ENCODE measurements at places on chromosomes 7 and 10. TPM values are rescaled to one million over a fixed set of nuclear protein-coding genes. Genes with fewer than 3 reads are reported as not detected.

DNA sequence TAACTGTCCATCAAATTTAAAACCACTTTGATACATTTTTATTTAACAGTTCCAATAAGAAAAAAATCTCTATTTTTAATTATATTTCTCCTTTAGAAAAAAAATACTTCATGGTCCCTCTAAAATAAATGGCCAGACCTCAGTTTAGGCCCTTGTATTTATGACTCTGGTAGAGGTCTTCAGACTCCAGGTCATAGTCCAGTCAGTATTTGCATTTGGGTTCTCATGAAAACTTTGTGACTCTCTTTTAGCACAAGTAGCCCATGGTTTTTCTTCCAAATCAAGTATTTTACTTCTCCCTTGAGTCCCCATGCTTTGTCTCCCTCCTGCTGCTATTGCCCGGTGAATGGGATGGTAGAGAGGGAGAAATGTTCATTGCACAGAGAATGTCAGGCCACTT, 5.5 kb upstream of the SEMA4G start:
- no peak for DNase-seq

- DNase-seq, result no peak
Measured at GRCh38 chr10:11810313-11810766, 12.8 kb upstream of the PROSER2 start.

CEP55 gene
- 0.24 TPM for total RNA-seq

MAGI2 gene
- total RNA-seq, result 8.7 TPM

GRCh38 chr7:122302761-122303530, 1.6 kb downstream of the FEZF1 start:
- DNase-seq, result no peak

DNA sequence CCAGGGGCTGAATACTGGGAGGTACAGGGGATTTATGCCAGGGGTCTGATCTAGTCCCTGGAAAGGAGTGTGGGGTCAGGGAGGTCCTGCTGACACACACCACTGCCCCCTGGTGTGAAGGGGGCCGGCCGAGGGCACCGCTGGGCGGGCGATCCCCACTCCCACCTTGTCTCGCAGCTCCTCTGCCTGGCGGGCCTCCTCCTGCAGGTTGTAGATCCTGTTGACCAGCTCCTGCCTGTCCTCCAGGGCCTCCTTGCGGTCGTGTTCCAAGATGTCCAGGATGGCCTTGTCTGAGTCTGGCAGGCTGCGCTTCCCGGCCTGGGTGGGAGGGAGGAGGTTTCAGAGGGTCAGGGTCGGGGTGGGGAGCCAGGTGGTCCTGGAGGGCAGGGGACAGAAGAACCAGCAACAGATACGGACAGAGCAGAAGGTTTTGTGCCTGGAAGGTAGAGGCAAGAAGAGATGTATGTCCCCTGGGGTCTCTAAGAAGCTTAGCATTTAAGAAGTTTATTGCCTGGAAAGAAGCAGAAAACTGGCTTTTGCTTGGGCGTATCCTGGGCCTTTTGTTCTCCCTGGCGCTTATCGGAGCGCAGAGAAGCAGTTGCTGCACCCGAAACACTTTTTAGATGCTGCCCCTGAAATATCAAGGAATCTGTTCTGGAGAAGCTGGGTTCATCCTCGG, 94.5 kb upstream of the GNA12 start:
- DNase-seq, result no peak

- DNase-seq, result no peak
Measured at GRCh38 chr10:109893386-109893785, 29.9 kb downstream of the XPNPEP1 start.

PRSS37 gene
- total RNA-seq, result not detected

- DNase-seq, result no peak
Measured at GRCh38 chr10:63146503-63146902, 13.4 kb downstream of the NRBF2 start.
